ENCODE measurements at places on chromosomes 3 and 15.

DNA sequence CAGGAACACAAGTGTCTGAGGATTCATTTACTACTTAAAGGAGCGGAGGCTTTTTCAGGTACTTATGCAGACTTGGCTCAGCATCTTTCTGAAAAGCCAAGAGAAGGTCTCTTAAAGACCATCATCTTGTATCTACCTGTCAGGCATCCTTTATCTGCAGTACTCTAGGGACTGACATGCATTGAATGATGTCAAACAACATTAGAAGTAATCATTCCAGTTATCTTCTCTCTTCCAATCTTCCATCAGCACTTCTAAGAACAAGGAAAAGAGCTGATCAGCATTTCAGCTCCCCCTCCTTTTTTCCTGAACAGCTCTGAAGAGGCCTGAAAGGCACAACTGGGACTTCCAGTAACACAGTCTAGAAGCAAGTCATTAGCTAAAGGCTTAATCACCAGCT lies 214.8 kb downstream of the KCNH8 start:
- no peak for DNase-seq

GRCh38 chr15:23758891-23759290 lies 71.8 kb upstream of the NDN start:
- no peak for DNase-seq

DNA sequence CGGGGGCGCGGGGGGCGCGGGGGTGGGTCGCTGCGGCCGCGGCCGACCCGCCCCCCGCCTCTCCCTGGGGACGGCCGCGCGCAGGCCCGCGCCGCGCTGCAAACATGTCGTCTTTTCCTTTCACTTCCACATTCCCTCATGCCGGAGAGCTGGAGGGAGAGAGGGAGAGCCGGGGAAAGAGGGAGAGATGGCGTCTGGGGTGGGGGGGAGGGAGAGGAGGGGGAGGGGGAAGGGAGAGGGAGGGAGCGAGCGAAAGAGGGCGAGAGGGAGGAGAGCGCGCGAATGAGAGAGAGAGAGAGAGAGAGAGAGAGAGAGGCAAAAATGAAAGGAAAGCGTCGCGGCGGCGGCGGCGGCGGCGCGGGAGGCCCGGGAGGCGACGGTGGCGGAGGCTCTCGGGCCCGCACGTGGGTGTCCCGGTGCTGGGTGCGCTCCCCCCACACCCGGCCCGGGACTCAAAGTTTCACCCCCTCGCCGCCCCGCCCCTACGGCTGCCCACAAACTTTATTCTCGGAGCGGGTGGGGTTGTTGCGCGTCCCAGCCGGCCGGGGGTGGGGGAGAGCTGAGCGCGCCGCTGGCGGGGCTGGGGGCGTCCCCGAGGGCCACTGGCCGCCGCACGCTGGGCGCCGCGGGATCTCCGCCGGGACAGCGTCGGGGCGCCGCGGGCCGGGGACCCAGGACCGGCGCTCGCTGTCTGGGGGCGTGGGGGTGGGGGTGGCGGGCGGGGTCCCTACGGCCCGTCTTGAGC lies 731 bp downstream of the ZNF710 start:
- DNase-seq, result peak; percentile 60

- peak; percentile 40 for DNase-seq
Measured at GRCh38 chr15:28942046-28942445, 56.3 kb downstream of the APBA2 start.

DNA sequence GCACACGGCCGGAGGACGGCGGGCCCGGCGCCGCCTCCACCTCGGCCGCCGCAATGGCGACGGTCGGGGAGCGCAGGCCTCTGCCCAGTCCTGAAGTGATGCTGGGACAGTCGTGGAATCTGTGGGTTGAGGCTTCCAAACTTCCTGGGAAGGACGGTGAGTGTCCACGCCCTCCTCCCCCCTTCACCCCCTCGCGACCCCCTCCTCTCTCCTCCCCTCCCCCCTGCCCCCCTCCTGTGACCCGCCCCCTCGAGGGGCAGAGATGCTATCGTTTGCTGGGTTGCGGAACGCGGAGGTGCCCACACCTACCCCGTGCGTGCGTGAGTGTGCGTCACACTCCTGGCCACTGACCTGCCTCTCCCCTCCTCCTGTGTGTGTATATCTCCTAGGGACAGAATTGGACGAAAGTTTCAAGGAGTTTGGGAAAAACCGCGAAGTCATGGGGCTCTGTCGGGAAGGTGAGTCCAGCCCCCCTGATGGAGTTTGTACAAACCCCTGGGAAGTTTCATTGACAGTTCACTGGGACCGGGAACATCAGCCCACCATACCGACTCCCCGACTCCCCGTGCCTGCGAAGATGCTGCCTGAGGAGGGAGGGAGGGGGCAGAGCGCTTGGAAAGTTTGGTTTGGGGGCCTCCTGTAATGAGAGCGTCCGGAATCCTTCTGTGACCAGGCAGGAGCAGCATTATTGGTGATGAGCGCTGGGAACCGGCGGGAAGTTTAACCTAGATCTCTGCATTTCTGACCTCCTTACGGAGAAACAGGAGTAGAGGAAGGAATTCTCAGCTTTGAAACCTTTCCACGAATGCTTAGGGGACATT lies 795 bp upstream of the SCAANT1 start:
- DNase-seq, result peak; percentile 40
